Stimulated activated CD4-positive, alpha-beta T cell treated with anti-CD3 and anti-CD28 coated beads, Interleukin-1b, Interleukin-23, amount 100 ng/mL, for 24 hours (primary cell): ENCODE measurements at places on chromosomes 16 and 17.

- DNase-seq, result no peak
These were observed 225.1 kb upstream of the CA10 start for GRCh38 chr17:52383493-52384100.

DNA sequence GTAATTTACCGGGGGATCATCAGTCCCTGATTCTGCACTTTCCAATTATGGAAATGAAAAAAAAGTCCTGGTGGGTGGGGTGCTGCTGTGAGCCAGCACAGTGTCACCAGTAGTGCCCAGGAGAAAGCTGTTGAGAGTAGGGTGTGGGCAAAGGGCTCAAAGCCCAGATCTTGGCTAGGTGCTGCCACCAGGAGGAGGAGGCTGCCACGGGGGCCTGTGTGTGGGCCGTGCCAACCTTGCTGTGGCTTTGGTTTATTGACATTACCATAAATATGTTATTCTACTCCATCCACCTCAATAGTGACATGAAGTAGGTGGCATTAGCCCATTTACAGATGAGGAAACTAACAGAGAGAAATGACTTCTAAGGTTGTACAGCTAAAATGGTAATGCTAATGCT lies 6.7 kb upstream of the PRPSAP2 start:
- no peak for DNase-seq

GRCh38 chr16:66304961-66305360 lies 61.5 kb upstream of the CDH5 start:
- DNase-seq, result no peak

DNA sequence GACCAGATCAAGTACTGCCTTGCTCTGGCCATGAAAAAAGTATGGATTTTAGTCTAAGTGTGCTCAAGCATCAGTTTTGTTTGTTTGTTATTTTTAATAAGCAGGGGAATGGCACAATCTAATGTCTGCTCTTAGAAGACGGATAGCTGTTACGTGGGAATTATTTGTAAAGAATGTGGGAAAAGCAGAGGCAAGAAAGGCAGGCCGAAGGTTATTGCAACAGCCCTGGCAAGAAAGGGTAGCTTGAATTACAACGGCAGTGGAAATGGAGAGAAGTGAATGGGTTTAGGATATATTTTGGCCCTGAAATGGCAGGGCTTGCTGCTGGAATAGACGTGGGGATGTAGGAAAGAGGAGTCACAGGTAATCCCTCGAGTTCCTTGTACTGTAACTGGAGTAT lies 987 bp upstream of the HASPIN start:
- DNase-seq, result no peak

DNA sequence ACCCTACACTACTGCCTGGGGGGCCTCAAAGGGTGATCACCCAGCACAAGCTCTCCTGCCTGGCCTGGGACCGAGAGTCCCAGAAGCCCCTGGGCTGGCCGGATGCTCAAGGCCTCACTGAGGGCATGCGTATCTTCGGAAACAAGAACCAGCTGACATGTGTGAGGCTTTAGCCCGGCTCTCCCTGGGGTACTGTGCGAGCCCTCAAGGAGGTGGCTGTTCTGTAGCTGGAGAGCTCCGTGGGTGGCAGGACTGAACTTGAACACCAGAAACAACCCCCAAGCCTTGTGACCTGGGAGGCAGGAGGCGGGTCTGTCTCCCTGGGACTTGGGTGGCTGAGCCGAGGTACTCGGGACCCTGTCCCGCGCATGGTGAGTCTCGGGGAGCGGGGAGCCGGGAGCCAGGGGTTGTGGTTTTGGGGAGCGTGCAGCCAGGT lies 7.0 kb downstream of the DPEP1 start:
- no peak for DNase-seq

DNA sequence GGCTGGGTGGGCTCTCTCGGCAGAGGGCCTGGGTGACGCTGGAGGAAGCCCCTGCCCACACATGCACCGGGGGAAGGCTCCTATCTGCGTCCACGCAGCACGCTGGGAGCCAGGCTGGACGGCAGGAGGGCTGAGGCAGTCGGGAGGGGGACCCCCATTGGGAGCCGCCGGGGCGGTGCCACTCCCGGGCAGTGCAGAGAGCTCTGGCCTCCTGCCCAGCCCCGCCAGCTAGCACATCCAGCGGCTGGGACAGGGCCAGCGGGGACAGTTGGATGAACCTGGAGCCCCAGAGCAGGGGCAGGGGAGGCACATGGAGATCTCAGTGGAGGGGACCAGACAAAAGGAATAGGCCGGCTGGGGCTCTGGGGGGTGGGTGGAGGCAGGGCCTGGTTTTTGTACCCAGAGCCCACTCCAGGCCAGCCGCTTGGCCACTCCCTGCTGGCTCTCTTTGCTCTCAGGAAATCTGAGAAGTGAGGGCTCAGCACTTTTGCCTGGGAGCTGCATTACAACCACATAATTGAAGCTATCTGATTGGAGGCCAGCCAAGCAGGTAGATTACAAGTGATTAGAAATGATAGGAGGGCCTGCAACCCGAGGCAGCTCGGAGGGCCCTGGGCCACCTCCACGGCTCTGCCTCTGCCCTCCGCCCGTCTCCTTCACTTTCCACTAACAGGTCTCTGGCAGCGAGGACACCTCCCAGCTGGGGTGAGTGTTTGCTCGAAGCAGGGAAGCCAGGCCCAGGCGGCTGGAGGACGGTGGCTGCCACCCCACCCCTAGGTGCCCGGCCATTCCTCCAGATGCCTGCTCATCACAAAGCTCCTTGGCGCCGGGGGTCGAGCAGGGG lies 40.1 kb downstream of the ENGASE start:
- DNase-seq, result no peak

DNA sequence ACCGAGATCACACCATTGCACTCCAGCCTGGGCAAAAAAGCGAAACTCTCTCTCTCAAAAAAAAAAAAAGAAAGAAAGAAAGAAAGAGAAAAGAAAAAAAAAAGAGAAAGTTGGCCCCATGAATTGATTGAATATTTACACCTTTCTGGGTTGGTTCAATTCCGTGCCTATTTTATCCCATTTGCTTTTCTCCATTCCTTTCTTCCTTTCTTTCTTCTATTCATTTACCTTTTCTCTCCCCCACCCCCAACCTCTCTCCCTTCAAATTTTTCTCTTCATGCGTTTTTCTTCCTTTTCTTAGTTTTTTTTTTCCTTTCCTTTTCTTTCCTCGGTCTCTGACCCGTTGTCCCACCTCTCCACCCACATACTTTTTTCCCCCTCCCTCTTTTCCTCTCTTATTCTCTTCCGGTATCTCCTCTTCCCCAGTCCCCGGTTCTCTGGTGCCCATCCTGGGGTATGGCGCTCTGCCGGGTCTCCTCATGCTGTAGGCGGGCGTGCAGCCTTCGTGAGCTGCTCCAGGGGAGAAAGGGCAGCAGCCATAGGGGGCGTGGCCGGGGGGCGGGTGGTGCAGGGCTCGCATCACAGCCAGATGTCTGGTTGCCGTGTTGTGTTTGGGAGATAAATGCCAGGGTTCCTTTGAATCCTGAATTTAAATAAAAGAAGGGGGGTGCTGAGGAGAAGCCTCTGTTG lies 5.3 kb upstream of the COL1A1 start:
- DNase-seq, result no peak

GRCh38 chr17:75707079-75707571 lies 14.1 kb upstream of the ITGB4 start:
- DNase-seq, result no peak

GRCh38 chr16:67939507-67940445 lies 3.1 kb upstream of the PSMB10 start:
- peak; percentile 64 for DNase-seq

- no peak for DNase-seq
These were observed 17.5 kb upstream of the CBX8 start for GRCh38 chr17:79814127-79814973.

DNA sequence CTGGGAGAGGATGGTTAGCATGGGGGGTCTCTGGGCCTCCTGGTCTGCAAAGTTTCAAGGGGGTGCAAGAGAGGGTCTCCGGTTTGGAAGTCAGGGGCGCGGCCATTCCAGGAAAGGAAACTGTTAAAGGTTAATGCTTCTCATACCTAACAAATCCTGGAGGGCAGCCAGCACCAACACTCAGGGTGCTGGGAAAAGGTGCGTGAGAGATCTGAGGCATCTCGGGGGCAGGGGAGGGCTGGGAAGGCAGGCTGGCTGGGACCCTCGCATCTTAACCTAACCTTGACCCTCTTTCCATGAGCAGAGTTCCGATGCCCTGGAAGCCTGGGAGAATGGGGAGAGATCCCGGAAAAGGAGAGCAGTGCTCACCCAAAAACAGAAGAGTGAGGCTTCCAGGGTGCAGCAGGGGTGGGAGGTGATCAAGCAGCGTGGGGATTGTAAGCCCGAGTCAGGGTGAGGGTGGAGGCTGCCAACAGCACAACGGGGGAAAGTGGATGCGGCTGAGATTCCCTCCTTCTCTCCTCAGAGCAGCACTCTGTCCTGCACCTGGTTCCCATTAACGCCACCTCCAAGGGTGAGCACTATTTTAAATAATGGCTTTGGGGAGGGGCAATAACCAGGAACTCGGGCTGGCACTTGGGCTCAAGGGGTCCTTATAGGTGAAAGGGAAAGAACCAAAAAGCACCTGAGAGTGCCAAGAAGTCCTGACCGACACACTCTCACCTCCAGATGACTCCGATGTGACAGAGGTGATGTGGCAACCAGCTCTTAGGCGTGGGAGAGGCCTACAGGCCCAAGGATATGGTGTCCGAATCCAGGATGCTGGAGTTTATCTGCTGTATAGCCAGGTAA lies 996 bp downstream of the TNFSF13 start:
- DNase-seq, result no peak

DNA sequence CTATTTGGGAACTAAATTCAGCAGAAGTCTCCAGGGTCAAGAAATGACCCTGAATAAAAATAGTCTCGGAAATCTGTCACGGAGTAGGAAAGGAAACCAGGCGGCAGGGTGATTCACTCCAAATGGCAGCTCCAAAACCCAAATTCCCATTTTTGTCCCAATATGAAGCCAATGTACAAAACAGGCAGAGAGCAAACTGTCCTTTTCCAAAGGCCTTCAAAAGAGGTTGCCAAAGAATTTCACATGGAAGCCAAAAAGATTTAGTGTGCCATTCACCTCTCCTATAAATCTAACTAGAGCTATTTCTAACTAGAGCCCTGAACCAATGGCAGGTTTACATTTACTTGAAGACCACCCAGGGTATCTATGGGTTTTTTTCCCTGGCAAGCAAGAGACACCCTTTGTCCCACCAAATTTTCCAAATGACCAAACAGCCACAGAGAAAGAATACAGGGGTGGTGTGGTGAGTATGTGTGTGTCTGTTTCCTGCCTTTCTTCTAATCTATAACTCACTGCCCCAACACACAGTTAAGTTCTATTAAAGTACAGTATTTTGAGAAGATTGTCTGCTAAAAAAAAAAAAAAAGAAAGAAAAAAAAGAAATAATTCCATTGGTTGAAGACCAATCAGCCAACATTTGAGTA lies 6.8 kb downstream of the MYO1D start:
- no peak for DNase-seq

- no peak for DNase-seq
These were observed 31.7 kb upstream of the TAOK1 start for GRCh38 chr17:29358416-29358815.

- DNase-seq, result no peak
These were observed 12.0 kb downstream of the CORO7 start for GRCh38 chr16:4404247-4404966.

DNA sequence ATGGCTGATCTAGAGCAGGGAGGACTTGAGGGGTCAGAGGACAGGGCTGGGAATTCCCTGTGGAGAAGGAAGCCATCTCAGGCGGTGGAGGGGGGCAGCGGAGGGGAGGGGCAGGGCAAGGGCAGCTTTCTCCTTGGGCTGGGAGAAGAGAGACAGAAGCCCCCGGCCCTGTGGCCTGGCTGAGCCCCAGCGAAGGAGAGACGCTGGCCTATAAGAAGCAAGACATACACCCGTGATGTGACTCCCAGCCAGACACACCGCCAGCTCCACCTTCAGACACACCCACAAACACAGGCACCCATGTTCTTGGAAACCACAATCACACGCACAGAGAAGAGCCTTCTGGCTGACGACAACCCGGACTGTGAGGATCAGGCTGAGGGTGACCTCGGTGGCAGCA lies 10.0 kb downstream of the TRPV3 start:
- DNase-seq, result no peak

- DNase-seq, result no peak
These were observed 6.1 kb upstream of the UQCRC2 start for GRCh38 chr16:21946889-21947635.

- DNase-seq, result no peak
These were observed 19.0 kb downstream of the CAMKK1 start for GRCh38 chr17:3873862-3874261.

GRCh38 chr16:73000020-73000906 lies 47.7 kb downstream of the ZFHX3 start:
- DNase-seq, result no peak

DNA sequence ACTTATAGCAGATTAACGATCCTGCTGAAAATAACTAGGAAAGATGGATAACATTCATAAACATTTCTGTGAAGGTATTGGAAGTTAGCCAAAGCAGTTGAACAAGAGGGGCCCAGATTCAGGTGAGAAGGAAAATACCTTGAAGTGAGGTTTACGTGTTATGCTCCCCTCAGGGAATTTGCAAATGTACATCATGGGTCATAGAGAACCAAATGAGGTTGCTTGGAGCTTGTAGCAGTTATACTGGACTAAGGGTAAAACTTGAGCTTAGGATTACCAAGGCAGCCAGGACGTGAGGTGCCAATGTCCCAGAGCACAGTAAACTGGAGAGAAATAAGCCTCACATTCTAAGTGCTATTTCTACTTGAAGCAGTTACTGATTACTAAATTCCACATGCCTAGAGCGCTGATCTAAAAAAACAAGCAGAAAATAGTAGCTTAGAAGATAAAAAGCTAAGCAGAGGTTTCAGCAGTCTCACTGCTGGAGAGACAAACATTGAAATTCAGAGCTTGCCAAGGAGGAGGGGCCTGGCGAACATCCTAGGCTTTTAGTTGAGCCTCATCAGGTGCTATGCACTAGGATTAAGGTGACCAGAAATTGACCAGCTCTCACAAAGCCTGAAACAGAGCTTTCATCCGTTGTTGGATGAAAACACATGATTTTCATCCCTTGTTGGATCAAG lies 136.7 kb upstream of the FAM20A start:
- no peak for DNase-seq

DNA sequence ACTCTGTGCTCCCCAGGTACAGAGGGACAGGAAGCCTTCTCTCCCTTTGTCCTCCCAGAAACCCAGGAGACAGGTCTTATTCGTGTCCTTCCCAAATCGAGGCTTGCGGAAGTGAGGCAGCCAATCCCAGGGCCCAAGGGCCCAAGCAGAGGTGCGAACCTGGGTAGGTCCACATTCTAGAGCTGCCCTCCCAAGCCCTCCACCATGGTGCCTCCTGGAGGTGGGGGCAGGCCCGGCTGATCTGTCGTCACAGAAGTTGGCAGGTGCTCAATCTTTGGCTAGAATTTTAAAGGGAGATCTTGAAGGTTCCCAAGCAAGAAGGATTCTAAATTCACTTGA lies 21.5 kb downstream of the MRC2 start:
- DNase-seq, result no peak

GRCh38 chr17:38598536-38598935 lies 7.2 kb downstream of the SRCIN1 start:
- DNase-seq, result no peak
